ENCODE measurements at places on chromosomes 11 and 22. TPM values are rescaled to one million over a fixed set of nuclear protein-coding genes. Genes with fewer than 3 reads are reported as not detected.

- DNase-seq: no peak
These were observed 27.1 kb downstream of the PTDSS2 start for GRCh38 chr11:477052-477715.

Gene NPTXR
- 0.84 TPM for total RNA-seq

- DNase-seq: peak; percentile 88
These were observed 2.3 kb downstream of the CASTOR1 start for GRCh38 chr22:30286813-30287647.

DNA sequence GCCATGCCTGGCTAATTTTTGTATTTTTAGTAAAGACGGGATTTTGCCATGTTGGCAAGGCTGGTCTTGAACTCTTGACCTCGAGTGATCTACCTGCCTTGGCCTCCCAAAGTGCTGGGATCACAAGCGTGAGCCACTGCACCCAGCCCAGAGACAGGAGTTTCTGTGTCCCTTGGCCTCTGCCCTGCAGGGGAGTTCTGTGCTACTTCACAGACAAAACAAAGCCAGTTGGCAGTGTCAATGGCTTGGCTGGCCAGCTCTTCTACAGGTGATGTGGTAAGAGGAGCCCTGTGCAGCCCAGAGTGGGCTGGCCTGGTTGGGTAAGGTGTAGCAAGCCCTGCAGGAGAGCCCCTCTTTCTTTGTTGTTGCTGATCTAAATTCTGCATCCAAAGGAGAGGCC is 60.5 kb upstream of the SHISAL1 start:
- no peak for DNase-seq

Gene LDHA
- 504 TPM for total RNA-seq

- DNase-seq: no peak
These were observed 402.3 kb downstream of the BRD1 start for GRCh38 chr22:49425356-49425755.

- DNase-seq: no peak
These were observed 528 bp downstream of the FAT3 start for GRCh38 chr11:92225125-92225567.

- no peak for DNase-seq
These were observed 49.6 kb downstream of the NOX4 start for GRCh38 chr11:89441606-89442005.

DNA sequence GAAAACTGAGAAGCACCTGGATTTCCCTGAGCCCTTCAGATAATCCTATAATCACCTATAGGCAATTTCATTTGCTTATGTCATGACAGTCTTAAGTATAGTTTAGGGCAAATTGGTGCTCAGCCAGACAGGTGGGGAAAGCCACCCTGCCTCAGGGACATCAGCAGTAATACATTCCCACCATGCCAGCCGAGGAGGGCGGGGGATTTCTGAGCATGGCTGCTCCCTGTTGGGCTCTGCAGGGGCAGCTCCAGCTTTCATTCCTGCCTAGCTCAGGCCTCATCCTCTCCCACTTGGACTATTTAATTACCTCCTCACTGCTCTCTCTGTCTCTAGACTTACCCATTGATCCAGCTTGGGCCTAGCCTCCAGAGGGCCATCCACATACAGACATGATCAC is 9.0 kb upstream of the DRD2 start:
- DNase-seq: no peak

Gene OMP
- 21.1 TPM for total RNA-seq

DNA sequence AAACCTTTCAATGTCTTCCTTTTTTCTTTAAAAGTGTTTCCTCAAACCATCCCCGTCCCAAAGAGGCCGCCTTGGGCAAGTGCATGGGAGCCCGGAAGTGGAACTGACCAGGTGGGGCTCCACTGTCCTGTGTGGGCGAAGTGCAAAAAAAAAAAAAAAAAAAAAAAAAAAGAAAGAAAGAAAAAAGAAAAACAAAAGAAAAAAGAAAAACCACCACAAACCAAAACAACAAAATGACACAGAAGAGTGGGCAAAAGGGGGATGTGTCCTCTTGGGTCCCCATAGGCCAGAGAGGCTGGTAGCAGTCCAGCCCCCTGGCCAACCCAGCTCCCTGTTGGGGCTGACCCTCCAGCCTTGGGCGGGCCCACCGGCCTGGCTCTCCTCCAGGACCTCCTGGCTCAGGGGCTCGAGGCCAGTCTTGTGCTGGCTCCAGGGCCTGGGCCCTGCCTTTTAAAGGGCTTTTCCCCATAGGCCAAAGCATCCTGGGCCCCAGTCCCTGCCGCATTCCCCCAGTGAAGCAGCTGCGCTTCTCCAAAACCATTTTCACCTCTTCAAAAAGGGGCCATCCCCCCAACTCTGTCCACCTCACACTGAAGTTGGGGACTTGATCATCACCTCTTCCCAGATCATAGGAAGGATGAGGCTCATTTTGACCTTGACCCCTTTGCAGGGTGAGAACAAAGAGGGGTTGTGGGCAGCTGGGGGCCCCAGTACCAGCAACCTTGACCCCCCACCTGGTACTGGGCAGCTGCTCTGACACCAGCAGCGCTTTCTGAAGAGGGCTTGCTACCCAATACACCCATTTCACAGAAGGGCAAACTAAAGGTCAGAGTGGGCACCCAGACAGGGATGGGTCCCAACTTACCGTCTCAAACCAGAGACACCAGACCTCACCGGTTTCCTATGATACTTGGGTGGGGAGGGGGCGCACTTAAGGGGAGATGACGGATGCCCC is 9.4 kb downstream of the CBX6 start:
- no peak for DNase-seq

DNA sequence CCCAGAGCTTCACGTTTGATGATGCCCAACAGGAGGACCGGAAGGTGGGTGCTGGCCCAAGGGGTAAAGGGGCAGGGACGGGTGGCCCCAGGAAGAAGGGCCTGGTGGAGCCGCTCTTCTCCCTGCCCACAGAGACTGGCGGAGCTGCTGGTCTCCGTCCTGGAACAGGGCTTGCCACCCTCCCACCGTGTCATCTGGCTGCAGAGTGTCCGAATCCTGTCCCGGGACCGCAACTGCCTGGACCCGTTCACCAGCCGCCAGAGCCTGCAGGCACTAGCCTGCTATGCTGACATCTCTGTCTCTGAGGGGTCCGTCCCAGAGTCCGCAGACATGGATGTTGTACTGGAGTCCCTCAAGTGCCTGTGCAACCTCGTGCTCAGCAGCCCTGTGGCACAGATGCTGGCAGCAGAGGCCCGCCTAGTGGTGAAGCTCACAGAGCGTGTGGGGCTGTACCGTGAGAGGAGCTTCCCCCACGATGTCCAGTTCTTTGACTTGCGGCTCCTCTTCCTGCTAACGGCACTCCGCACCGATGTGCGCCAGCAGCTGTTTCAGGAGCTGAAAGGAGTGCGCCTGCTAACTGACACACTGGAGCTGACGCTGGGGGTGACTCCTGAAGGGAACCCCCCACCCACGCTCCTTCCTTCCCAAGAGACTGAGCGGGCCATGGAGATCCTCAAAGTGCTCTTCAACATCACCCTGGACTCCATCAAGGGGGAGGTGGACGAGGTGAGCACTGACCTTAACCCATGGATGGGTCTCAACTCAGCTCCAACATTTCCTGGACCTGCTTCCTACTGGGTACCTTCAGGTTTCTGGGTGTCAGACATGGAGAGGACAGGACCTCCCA is 2.0 kb downstream of the RIC8A start:
- DNase-seq: no peak

GRCh38 chr22:32613773-32614392 is 139.3 kb downstream of the FBXO7 start:
- DNase-seq: no peak

DNA sequence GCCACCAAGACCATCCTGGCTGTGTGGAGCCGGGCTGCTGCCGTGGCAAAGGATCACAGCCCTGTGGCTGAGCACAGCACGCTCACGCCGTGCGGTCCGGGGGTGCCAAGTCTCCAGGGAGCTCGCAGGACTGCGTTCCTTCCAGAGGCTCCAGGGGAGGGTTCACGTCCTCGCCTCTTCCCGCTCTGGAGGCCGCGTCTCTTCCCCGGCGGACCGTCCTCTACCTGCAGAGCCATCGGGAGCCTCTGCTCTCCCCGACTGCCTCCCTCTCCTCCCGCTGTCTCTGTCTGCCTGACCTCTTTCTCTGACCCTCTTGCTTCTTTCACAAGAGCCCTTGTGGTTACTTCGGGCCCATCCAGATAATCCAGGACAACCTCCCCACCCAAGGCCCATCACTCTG is 11.4 kb upstream of the MUC5AC start:
- DNase-seq: no peak

- DNase-seq: peak; percentile 70
These were observed 714 bp downstream of the SDF2L1 start for GRCh38 chr22:21642584-21643448.

DNA sequence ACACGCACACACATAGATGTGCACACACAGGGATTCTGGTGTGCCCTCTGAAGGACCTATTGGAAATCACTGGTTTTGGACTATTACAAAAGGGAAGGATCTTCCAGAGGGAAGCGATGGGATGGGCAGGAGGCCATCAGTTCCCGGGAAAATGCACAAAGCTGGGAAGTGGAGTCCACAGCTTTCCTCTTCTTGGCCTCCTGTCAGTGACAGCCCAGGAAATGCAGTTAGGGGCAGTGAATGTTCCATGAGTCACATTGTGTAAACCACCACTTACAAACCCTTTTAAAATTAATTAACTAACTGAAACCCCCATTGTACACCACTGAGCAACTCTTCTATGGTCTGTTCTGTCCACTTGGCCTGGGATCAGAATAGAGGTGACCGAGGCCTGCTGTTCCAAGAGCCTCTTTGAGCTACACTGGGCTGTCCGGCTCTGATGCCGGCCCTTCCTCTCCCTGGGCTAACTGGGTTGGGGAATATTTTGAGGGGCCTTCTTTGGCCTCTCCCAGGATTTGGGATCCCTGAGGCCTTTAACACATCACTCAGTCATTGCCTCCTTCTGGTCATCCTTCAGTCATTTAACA is 137.7 kb downstream of the FEZ1 start:
- DNase-seq: no peak

DNA sequence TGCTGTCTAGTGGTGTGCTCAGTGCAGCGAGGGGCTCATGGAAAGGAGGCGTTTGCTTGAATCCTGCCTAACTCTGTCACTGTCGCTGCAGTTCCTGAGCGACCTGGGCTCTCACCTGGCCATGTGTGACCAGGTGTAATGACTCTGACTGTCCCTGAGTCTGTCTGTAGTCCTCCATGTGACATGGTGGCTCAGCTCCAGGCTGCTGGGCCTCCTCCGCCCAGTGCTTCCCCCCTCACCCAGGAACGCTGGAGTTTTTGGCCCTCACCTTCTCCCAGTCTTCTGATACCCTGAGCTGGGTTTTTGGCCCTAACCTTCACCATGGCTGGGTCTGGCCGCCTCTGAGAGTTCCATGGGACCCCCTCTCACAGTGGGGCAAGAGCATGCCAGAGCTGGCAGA is 20.3 kb downstream of the MICALL1 start:
- DNase-seq: no peak

Gene IGSF9B
- 42.6 TPM for total RNA-seq

Gene MPEG1
- total RNA-seq: 30.8 TPM

DNA sequence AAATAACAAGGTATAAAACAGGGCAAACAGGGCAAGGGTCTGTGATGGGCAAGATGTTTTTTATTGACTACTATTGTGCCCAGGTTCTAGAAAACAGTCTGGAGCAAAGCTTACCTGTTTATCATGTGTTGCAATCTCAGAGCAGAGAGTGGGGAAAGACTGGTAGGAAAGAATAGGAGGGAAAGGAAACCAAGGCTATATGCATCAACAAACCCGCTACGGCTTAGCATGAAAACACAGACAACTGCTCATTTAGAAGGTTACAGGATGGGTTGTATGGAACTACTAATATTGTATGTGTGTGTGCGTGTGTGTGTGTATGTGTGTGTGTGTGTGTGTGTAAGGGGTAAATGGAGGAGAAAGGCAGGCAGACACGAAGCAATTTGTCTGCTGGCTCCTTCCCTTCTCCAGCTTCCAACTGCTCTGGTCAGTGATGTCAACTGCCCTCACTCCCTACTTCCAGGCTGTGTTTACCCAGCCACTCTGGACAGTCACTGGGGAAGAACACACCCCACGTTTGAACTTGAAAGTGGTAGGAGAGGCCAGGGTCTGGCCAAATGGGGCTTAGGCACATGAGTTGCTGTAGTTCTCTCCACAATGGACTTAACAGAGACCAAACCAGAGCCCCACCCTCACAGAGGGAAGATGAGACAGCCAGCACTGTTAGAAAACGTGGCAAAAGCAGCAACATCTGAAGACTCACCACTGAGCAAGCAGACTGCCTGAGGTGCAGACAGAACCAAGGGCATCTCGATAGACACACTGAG is 47.0 kb downstream of the GAB2 start:
- DNase-seq: no peak

GRCh38 chr22:20062766-20063083 is 17.3 kb upstream of the DGCR8 start:
- no peak for DNase-seq

DNA sequence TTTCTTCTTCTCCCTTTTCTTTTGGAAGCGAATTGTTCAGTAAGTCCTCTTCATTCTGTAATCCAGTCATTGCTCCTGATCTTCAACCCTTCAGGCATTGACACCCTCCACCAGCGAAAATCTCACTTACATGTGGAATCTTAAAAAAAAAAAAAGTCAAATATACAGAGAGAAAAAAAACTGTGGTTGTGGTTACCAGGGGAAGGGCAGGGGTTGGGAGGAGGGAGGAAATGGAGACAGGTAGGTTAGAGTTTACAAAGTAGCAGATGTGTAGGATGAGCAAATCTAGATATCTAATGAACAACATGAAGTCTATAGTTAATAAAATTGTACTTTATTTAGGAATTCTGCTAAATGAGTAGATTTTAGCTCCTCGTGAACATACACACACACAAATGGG is 17.7 kb upstream of the TMEM123 start:
- no peak for DNase-seq

GRCh38 chr11:94183251-94183885 is 54.7 kb downstream of the PANX1 start:
- no peak for DNase-seq

DNA sequence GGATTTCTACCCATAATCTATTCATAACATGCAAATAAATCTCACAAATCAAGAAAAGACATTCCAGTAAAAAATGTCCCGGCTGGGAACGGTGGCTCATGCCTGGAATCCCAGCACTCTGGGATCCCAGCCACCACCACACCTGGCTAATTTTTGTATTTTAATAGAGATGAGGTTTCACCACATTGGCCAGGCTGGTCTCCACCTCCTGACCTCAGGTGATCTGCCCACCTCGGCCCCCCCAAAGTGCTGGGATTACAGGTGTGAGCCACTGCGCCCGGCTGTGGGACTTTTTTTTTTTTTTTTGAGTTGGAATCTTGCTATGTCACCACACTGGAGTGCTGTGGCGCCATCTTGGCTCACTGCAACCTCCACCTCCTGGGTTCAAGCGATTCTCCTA is 4.7 kb downstream of the CHID1 start:
- no peak for DNase-seq

Gene C11orf42
- total RNA-seq: not detected

Gene LYVE1
- 137 TPM for total RNA-seq

Gene CDC45
- 2.2 TPM for total RNA-seq

Gene NCF4
- 14.8 TPM for total RNA-seq

- DNase-seq: no peak
These were observed 2.3 kb upstream of the CEP295 start for GRCh38 chr11:93659196-93659595.

GRCh38 chr11:120035756-120036155 is 102.2 kb downstream of the TRIM29 start:
- no peak for DNase-seq

Gene CENPM
- 18.8 TPM for total RNA-seq

Gene SMCO4
- total RNA-seq: 37.5 TPM

Gene RAB1B
- 154 TPM for total RNA-seq

All from mucosa of descending colon (tissue), 3 donors.